ENCODE measurements at places on chromosomes 4 and X.

GRCh38 chrX:40809210-40809609 is 73.9 kb upstream of the MED14 start:
- DNase-seq, result no peak

GRCh38 chr4:153439831-153440230 is 26.3 kb upstream of the TMEM131L start:
- DNase-seq, result no peak

- DNase-seq, result peak; percentile 76
Measured at GRCh38 chr4:182380771-182381181, 137.6 kb downstream of the TENM3 start.

GRCh38 chr4:26574563-26574962 is 9.3 kb upstream of the TBC1D19 start:
- DNase-seq, result no peak

GRCh38 chr4:6110681-6111353 is 89.5 kb downstream of the JAKMIP1 start:
- DNase-seq, result no peak

- DNase-seq, result no peak
Measured at GRCh38 chrX:39226251-39226650, 425.0 kb downstream of the MID1IP1 start.

DNA sequence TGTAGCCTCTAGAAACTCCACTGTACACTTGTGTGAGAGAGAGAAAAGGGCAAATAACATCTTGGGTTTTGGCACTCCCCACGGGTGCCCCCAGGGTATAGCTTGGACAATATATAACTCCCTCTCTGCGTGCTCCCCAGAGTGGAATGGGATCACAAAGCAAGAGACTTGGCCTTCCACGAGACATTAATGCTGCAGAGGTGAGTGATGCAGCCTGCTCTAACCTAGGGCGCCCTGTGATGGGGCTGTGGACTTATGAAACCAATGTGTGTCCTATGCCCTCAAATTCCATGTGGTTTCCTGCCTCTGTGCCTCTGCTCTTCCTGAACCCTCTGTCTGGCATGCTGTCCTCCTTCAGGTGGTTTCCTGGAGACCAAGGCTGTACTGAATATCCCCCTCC is 22.0 kb upstream of the FAM9C start:
- no peak for DNase-seq

GRCh38 chrX:22424919-22425318 is 152.2 kb downstream of the CBLL2 start:
- DNase-seq, result no peak

DNA sequence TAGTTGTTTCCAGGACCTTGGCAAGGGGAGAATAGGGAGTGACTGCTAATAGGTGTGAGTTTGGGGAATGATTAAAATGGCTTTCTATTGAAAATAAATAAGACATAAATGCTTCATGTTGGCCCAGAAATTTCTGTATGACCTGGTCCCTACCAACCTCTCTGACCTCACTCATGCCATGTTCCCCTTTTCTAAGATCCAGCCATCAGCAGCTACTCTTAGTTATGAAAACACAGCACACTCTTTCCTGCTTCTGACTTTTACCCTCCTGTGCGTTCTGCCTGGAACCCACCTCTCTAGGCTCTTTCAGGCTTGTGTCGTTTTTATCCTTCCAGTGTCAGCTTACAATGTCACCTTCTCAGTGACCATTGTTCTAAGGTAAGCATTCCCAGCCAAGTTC is 14.8 kb upstream of the CXCL5 start:
- DNase-seq, result no peak

GRCh38 chr4:88447371-88448095 is 9.4 kb upstream of the HERC5 start:
- DNase-seq, result no peak

GRCh38 chr4:2254665-2255500 is 7.0 kb downstream of the MXD4 start:
- peak; percentile 19 for DNase-seq

- no peak for DNase-seq
Measured at GRCh38 chrX:40106676-40107290, 9.0 kb upstream of the BCOR start.

- DNase-seq, result no peak
Measured at GRCh38 chr4:59597536-59598329, 1602.4 kb upstream of the ADGRL3 start.

DNA sequence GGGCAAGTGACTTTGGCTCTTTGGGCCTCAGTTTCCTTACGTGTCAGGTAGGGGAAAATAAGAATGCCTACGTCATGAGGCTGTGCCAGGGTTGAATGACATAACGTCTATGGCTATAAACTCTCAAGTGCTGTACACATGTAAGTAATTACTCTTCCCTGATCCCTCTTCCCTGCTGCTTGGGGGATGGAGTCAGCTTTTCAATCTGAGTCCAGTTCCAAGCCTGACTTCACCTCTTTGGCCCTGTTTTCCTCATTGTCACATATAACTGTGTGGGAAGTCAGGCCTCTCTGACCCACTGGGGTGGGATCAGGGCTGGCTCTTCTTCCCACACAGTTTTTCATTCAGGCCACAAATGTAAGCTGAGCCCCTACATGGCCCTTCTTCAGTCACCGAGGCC is 11.4 kb upstream of the CITED1 start:
- peak; percentile 43 for DNase-seq

DNA sequence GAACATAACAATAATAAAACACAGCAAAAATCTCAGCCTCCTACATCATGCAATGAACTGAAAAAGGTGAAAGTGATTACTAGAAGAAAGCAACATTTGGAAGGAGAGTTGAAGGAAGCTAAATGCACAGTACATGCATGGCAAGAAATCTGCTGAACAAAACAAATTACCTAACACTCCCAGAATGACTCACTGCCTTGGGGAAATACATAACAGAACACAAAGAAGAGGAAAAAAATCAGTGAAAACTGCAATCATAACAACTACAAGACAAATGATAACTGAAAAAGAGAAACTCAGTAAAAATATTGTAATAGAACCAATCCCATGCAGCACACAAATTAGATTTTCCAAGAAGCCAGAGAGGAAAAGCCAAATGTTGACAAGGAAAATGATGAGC is 1513.2 kb downstream of the ARAP2 start:
- DNase-seq, result no peak

- DNase-seq, result no peak
Measured at GRCh38 chr4:137082061-137082460, 450.2 kb downstream of the PCDH18 start.

Measured in femur (tissue), 1 donor.